ENCODE measurements at places on chromosomes 1 and 21.

DNA sequence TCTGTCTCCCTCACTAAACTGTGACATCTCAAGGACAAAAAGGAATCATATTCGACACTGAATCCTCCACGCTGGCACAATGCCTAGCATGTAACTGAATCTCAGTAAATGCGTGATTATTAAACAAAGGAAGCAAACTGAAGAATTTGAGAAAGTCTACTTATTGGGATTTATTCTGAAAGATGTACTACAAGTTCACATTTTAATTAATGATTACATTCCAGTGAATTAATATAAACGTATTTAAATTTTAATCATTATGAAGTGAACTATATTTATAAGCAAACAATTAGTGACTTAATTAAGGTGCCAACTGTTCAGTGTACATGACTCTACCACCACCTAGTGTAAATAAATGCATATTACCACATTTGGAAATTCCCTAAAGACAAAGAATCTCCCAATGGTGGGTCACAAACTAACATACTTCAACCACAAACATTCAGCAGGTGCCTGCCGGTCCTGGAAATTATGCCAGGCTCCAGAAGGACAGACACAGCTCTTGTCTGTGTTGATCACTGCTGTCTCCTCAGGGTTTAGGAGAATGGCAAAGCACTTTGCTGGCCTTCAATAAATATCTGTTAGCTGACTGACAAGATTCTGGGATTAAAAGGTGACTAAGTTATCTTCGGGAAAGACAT, 56.3 kb downstream of the SMYD3 start:
- DNase-seq, result no peak

DNA sequence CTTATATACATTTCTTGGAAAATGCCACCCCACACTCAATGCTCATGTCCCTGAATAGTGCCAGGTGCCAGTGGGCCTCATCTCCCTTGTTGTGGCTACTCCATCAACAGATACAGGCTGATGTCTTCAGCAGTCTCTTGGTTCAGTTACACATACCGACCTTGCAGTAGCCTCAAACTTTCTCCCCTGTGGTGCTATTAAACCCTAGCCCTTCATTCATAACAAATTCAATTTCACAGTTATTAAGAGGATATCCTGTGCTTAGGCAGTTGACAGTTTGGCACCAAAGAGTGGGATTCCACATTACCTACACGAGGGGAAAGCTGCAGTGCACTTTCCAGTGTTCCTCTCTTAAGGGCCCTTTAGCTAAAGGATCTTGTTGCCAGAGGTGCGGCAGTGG, 35.9 kb upstream of the CAMK1G start:
- no peak for DNase-seq

GRCh38 chr1:94092210-94092613, 28.7 kb downstream of the ABCA4 start:
- DNase-seq, result no peak

GRCh38 chr21:39048064-39048463, 135.2 kb downstream of the PSMG1 start:
- no peak for DNase-seq

GRCh38 chr1:240312872-240313271, 221.2 kb downstream of the FMN2 start:
- DNase-seq, result no peak

- no peak for DNase-seq
These were observed 1.3 kb upstream of the DUSP23 start for GRCh38 chr1:159779403-159779851.

DNA sequence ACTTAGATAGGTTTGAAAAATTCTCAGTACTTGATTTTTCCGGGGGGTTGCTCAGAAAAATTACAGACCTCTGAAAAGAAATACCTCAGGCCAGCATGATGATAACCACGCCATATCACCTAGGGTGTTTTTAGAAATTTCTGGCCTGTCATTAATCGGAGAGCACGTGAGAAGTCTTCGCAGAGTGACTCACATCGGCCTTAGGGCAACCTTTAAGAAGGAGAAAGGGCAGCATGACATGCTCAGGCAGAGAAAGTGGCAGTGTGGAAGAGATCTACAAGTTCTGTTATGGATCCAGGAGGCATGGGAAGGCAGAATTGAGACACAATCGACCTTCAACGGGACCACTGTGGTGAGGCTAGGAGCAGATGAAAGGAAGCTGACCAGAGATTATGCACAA, 506.3 kb downstream of the LMO4 start:
- no peak for DNase-seq

DNA sequence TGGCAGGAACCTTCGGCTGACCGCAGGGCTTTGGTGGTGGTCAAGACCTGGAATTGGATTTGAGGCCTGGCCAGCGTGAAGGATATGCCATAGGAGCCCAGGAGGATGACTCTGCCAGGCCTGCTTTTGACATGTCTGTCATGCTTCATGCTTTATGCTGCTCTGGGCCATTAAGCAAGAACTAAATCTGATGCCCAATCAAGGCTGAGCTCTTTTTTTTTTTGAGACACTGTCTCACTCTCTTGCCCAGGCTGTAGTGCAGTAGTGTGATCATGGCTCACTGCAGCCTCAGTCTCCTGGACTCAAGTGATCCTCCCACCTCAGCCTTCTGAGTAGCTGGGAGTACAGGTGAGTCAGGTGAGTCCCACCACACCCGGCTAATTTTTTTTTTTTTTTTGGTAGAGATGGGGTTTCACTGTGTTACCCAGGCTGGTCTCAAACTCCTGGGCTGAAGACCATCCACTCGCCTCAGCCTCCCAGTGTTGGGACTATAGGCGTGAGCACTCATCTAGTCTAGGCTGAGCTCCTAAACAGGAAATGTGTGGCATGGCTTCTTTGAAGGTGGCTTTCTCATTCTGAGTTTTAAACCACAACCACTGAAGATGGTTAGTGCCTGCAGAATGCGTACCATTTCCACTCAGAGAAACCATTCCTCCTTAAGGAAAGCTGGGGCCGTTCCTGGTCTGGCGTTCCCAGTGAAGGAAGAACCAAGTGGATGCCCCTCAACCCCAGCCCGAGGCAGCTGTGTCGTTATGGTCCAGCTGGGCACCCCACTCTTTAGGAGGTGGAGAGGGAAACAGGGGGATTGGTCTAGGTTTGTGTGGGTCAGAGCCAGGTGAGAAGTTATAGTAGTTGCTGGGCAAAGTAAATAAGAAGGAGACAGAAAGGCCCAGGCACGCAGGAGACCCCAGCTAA, 34.2 kb upstream of the ATP5PO start:
- peak; percentile 73 for DNase-seq

- no peak for DNase-seq
These were observed 214.9 kb downstream of the HLX start for GRCh38 chr1:221093903-221094791.

DNA sequence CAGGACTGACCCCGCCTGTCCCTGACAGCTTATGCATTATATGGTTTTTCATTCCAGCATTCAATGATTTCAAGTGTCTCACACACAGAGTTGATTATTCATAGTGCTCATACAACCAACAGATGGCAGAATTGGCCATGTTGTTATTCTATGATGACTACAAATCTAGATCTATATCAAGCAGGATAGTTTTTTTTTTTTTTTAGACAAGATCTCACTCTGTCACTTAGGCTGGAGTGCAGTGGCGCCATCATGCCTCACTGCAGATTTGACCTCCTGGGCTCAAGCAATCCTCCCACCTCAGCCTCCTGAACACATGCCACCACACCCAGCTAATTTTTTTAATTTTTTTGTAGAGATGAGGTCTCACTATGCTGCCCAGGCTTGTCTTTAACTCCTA, 40.1 kb upstream of the LRRC8D start:
- DNase-seq, result peak; percentile 41

DNA sequence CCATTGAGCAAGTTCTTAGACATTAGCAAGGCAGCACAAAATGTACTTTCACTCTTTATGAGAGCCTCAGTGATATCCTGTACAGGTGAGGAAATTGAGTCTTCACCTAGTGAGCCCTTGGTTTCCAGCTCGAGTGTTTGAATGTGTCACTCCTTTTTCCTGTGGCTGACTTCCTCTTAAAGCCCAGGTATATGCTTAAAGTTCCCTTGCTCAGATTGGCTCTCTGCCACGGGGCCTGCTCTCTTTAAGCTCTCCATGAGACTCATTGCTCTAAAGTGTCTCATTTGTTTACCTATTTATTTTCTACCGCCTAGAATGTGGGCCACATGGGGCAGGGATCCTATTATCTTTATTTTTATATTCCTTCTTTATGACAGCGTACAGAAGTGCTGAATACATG, 324.9 kb downstream of the SIPA1L2 start:
- no peak for DNase-seq

DNA sequence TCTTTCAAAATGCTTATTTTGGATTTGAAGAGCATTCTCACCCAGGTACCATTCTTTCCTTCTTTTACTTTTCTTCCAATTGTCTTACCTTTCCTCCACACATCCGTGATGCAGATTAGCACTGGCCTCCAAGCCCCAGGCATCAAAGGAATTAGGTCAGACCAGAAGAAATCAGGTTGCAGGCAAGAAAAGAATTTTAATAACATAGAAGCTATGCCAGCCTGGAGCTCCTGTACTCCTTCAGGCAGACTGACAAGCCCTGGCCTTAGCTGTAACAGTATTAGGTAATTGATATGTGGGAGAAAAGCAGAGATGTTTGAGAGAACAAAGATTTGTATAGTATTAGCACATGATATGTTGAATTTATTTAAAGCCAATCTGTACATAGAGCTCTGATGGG, 390.4 kb upstream of the ADGRL2 start:
- no peak for DNase-seq

DNA sequence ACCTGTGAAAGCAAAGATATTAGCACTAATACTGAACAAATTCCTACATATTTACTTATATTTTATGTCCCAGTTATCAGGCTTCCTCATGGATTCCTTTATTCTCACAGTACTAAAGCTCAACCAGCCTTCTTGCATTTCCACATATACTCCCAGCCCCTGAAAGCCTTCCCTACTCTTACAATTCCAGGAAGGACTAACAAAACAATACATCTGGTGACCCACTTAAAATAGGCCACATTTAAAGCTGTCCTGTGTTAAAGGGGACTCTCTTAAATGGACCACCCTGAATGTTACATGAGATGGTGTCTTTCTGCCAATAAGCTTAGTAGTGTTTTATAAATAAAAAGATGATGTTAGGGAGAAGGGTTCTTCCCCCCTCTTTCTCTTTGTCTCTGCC, 54.4 kb downstream of the NTMT2 start:
- DNase-seq, result no peak

GRCh38 chr1:84635429-84635828, 54.8 kb downstream of the SSX2IP start:
- DNase-seq, result no peak

- DNase-seq, result no peak
These were observed 63.3 kb upstream of the ZC3H11B start for GRCh38 chr1:219676012-219676765.

GRCh38 chr1:75127916-75128717, 6.1 kb upstream of the LHX8 start:
- no peak for DNase-seq

GRCh38 chr1:45455162-45455561, 35.8 kb downstream of the TESK2 start:
- no peak for DNase-seq

- DNase-seq, result no peak
These were observed at the start of gene NHLH1 for GRCh38 chr1:160366731-160367515. Gene NHLH1 (plus strand): TSS chr1:160367071. CDS start chr1:160370732, 3,661 bp downstream.

DNA sequence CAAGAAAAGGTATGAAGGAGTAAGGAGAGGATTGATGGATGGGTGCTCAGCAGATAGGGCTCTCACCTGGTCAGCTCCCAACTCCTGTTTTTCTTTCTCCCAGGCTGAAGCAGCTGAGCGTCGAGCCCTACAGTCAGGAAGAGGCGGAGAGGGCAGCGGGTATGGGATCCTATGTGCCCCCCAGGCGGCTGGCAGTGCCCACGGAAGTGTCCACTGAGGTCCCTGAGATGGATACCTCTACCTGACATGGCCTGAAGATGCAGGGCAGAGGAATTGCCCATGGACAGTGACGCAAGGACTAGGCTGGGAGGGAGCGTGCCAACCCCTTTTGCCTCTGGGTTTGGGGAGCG, 739 bp downstream of the ZNF593 start:
- DNase-seq, result no peak

DNA sequence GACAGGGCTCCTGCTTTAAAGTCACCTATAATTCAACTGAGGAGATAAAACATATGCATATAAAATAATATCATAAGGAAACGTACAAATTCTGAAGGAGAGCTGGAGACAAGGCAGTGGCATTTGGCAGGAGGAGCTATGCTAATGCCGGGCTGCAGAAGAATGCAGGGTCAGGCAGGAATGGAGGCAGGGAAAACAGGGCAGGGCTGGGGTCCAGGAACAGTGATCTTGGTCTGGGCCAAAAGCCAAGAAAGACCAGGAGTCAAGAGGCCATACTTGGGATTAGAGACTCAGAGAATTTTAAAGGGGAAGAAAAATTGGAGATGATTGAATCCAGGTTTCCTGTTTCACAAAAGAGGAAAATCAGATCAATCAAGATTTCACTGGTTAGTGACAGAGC, 20.0 kb upstream of the BRDT start:
- no peak for DNase-seq

DNA sequence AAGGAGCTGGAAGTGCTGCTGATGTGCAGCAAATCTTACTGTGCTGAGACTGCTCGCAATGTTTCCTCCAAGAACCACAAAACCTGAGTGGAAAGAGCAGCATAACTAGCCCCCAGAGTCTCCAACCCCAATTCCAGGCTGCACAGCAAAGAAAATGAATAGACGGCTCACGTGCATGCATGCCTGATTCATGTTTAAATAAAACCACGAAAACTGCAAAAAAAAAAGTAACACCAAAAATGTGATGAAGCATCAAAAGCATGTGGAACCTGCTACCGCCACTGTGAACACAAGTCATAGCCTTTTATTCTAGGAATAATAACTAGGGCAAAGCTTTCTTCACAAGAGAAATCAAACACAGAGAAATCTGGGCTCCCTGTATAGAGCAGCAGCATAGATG, 9.6 kb upstream of the TRNP1 start:
- no peak for DNase-seq

DNA sequence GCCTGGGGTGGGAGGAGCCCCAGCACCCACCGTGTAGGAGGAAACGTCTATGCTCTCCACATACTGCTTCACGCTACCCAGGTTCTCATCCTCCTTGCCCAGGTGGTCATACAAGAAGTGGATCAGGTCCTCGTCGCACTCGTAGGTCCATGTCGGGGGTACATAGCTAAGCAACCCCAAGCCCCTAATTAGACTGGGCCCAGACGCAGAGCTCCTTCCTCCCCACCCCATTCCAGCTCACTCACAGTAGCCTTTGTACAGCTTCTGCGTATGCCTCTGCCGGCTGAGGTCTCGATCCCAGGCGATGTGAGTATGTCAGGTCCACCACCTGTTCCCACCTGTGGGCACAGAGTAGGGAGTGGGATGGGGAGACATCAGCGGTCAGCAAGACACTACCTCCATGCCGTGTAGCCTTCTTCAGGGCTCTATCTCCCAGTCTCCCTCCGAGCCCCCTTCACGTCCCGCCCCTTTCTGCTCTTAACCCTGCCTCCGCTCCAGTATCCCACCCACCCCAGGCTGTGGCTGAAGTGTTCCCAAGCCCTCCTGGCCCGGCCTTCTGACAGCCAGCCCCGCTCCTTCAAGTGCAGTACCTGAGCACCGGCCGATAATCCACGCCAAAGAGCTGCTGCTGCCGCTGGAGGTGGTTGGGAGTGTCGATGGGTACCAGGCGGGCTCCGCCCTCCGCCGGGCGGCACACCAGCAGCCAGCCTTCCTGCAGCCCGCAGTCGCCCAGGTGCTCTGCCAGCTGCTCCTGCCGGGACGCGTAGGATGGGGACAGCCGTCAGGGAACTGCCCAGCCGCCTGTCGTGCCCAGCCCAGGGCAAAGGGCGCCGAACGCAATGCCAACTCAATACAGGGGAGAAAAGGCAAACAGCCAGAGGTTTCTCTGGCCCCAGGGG, 919 bp downstream of the HECTD3 start:
- DNase-seq, result peak; percentile 57

- DNase-seq, result no peak
These were observed 19.9 kb upstream of the DNAJC6 start for GRCh38 chr1:65289449-65289848.

GRCh38 chr1:26164036-26164860, 4.5 kb downstream of the C1orf232 start:
- peak; percentile 66 for DNase-seq

All from stimulated activated CD4-positive, alpha-beta T cell treated with anti-CD3 and anti-CD28 coated beads, Interleukin-15, amount 100 ng/mL, for 24 hours (primary cell).